Keratinocyte (primary cell): ENCODE measurements at places on chromosomes 4 and X. TPM values are rescaled to one million over a fixed set of nuclear protein-coding genes. Genes with fewer than 3 reads are reported as not detected.

The ADRA2C gene
- 0.05 to 0.33 TPM (median 0.10 TPM) in 3 replicates for polyA plus RNA-seq

The PRIMPOL gene
- 9.1 to 22.8 TPM (median 11.2 TPM) in 3 replicates for polyA plus RNA-seq

GRCh38 chrX:108203540-108203939, 112.0 kb downstream of the ATG4A start:
- no peak for DNase-seq

DNA sequence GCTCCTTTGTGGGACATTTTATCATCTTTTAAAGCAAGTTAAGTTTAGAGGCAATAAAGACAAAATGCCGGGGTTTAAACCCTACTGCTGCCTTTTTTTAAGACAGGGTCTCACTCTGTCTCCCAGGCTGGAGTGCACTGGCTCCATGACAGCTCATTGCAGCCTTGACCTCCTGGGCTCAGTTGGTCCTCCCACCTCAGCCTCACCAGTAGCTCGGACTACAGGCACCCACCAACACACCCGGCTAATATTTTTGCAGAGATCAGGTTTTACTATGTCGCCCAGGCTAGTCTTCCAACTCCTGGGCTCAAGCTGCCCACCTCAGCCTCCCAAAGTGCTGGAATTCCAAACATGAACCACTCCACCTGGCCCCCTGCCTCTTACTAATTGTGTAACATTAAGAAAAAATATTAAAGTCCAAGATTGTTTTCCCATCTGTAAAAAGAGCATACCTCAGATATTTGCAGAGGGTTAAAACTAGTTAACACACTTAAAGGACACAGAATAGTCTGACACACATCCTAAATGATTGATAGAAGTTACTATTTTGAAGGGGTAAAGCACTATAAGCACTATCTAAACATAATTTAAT, 9.8 kb downstream of the HNRNPD start:
- no peak for DNase-seq
